NCI-H774 (cell line): ENCODE measurements at places on chromosomes 13 and 19.

- DNase-seq, result no peak
Observed at GRCh38 chr13:68057836-68058235, 827.7 kb upstream of the PCDH9 start.

DNA sequence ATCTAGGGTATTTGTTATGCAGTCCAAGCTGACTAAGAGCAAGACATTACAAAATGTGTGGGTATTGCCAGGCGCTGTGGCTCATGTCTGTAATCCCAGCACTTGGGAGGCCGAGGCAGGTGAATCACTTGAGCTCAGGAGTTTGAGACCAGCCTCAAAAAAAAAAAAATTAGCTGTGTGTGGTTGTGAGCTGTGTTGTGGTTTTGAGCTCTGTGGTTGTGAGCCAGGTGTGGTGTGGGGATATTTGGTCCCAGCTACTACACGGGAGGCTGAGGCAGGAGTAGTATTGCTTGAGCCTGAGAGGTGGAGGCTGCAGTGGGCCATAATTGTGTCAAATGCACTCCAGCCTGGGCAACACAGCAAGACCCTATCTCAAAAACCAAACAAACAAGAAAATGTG lies 5.6 kb upstream of the KEAP1 start:
- no peak for DNase-seq

DNA sequence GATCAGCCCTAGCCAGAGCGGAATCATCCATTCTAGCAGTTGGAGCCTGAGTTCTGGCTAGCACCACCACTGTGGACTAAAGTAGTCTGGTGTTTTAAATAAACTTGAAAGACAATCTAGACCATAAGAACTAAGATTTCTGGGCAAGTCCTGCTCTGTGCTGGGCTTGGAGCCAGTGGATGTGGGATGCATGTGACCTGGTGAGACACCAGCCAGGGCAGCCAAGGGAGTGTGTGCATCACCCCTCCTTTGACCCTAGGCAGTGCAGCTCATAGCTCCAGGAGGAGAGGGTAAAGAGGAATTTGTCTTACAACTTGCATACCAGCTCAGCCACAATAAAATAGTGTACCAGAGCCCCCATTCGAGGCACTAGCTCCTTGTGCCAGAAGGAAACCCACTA lies 21.0 kb downstream of the ITGBL1 start:
- no peak for DNase-seq

- DNase-seq, result no peak
Observed at GRCh38 chr19:23222998-23223652, 27.1 kb downstream of the ZNF724 start.

DNA sequence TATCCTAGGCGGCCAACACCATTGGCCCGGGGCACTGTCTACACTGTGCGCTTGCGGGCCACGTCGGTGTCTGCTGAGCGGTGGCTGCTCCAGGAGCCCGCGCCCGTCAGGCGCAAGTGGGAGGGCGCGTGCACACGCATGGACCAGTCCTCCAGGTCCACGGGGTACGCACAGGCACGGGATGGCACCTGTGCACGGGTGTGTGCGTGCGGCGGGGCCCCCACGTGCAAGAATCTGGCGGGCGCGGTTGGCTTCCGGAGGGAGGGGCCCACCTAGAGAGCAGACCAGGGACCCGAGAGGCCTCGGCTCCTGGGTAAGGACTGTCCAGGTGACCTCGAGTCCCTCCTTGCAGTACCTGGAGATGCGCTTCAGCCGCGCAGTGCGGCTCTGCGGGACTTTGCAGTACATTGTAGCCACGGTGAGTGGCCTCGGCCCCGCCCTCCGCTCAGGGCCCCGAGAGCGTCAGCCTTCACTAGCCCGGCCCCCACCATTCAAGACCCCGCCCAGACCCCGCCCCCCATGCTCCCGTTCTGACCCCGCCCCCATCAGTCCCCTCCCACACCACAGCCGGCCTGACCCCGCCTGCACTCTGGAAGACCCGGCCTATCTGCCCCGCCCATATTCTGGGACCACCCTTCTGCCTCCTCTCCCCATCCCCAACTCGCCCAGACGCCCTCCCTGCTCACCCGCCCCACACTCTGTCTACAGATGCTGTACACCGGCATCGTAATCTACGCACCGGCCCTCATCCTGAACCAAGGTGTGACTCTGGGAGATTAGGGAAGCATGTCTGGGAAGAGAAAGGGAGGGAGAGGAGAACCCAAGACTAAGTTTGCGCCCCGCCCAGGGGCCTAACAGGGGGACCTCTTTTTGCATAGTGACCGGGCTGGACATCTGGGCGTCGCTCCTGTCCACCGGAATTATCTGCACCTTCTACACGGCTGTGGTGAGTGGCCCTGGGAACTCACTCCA lies 2.3 kb downstream of the SLC5A5 start:
- DNase-seq, result peak; percentile 25

GRCh38 chr13:76538004-76538403 lies 348.2 kb downstream of the KCTD12 start:
- no peak for DNase-seq

DNA sequence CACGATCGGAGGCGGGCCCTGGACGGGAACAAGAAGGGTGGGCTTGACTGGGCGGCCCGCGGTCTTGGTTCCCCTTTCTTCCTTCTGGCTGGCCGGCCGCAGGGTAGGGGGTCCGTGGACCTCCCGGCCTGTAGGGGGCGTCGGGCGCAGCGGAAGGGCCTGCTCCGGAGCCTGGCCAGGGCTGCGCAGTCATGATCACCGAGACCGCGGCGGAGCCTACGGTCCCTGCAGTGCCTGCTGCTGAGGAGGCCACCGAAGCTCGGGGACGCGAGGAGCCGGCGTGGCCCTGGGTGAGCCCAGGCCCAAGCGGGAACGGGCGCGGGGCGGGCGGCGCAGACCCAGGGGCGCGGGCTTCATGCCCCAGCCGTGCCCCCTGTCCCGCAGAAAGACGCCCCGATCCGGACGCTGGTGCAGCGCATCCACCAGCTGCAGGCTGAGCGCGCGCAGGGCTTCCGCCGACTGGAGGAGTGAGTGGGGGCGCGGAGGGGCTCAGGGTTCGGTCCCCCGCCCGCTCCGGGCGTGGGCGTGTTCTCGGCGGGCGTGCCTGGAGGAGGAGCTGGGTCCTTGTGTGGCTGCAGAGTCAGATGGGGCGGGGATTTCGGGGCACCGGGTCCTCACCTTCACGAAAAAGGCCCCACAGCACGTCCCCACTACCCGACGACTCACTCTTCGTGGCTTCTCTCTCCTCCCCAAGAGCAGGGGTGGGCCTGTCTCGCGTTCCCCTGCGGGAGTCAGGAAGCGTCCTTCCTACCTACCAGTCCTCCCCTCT lies at the start of gene REX1BD:
TSS of gene REX1BD (plus strand) at position 188 of the 769 bp plus-strand sequence. CDS start at position 192, 4 bp downstream.
- DNase-seq, result peak; percentile 63

DNA sequence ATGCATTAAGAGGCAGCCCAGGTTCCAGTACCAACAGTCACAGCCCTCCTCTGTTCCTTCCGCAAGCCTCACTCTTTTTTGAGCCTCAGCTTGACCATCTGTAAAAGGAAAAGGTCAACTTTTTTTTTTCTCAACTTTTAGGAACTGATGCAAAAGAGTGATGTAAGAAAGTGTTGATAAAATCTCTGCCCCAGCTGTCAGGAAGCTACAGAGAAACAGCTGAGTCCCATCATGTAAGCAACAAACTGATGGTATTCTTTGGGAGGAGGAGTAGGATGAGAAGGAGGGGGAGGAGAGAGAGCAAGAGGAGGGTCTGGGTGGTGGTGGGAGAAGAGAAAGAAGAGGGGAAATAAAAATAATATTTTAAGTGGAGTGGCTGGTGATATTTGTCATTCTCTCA lies 233.9 kb upstream of the TSHZ3 start:
- DNase-seq, result no peak

- no peak for DNase-seq
Observed at GRCh38 chr13:82963226-82964099, 918.8 kb downstream of the SLITRK1 start.

- no peak for DNase-seq
Observed at GRCh38 chr19:12543855-12544254, 7.4 kb downstream of the ZNF564 start.

GRCh38 chr19:12293777-12294248 lies 870 bp downstream of the ZNF44 start:
- DNase-seq, result no peak

- no peak for DNase-seq
Observed at GRCh38 chr13:97234742-97235141, 12.6 kb downstream of the MBNL2 start.

DNA sequence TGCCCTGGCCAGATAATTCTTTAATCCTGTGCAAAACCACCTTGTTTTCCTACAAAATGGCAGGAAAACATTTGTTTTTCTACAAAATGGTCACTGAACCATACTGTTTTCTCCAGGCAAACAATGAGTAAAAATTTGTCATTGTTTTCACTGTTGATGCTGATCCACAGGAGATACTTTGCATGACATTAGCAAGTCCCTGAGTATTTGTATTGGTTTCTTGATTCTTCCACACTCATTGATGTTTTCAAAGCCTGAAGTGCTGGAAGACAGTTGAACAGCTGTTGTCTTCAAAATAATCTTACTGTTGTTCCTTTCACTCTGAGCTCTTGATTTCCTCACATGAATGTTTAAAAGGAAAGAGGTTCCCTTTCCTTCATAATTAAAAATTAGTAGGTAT lies 123.1 kb upstream of the HTR2A start:
- no peak for DNase-seq

GRCh38 chr19:47720669-47721422 lies 7.6 kb downstream of the EHD2 start:
- DNase-seq, result no peak

DNA sequence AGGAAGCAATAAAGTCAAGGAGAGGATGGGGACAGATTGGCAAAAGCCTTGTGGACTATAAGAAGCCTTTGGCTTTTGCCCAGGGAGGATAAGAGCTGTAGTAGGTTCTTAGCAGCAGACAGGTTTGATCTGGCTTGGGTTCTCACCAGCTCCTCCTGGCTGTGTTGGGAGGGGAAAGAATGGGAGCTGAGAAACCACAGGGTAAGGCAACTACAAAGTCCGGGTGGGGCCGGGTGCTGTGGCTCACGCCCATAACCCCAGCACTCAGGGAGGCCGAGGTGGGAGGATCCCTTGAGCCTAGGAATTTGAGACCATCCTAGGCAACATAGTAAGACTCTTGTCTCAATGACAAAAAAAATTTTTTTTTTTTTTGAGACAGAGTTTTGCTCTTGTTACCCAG lies 20.6 kb downstream of the NECTIN2 start:
- DNase-seq, result no peak

DNA sequence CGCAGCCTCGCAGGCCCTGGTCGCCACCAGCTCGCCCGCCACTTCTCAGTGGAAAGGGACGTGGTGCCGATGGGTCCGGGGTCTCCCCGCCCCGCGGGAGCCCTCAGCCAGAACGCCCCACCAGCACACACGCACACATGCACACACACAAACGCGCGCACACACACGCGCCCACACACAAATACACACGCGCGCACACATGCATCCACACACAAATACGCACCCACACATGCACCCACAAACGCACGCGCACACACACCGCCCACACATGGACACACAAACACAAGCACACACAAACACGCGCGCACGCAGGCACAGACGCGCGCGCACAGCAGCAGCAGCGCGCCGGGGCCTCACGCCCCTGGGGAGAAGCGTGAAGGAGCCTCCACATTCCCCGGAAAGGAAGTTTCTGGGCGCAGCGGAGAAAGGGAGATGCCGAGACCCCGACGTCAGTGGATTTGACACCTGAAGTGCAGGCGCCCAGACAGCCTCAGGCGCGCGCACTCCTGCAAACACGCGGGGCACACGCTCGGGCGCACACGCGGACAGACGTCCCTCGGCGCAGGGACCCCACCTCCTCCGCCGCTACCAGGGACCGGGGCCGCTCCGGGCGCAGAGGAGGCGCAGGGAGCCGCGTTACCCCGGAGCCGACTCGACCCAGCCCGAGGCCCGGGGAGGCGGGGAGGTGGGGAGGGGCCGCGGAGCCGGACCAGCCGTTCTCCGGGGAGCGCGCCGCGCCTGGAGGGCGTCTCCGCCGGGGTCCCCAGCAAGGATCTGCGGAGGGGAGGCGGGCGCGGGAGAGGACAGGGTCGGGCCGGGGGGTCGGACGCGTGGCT lies 622 bp downstream of the RASA3 start:
- DNase-seq, result peak; percentile 38
